ENCODE measurements at places on chromosomes 7 and 10.
A peak's percentile ranks its signal among the peaks of the same experiment; 100 is the strongest.

GRCh38 chr10:132700156-132701098, 85.5 kb downstream of the NKX6-2 start:
- no peak for DNase-seq

DNA sequence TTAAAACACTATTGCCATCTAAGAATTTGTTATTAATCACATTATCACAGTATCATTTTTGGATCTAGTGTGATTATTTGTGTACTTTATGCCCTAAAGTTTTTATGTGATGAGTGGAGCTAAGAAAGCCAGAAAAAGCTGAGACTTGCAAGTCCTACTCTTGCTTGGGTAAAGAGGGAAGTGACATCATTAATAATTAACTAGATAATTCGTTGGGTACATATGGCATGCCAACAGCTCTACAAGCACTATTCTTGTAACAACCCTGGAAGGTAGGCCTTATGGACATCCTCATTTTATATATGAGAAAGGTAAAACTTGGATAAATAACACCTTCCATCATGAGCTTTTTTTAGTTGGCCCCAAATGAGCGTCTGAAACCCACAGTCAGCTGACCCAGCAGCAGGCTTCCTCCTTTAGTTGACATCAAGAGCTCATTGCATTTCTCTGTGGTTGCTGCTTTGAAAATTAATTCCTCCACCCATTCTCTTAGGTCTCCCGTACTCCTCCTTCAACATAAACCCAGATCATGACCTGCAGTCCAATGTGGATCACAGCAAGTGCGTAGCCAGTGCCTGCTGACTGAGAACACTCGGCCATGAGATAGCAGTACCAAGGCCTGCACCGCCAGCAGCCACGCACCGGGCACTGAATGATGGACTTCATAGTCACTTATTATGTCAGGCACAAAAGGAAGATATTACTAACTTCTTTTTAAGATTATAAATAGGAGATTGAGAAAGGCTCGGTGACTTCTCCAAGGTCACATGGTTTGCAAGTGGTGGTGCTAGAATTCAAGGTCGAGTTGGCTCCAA, 292.0 kb upstream of the AOAH start:
- DNase-seq, result no peak

DNA sequence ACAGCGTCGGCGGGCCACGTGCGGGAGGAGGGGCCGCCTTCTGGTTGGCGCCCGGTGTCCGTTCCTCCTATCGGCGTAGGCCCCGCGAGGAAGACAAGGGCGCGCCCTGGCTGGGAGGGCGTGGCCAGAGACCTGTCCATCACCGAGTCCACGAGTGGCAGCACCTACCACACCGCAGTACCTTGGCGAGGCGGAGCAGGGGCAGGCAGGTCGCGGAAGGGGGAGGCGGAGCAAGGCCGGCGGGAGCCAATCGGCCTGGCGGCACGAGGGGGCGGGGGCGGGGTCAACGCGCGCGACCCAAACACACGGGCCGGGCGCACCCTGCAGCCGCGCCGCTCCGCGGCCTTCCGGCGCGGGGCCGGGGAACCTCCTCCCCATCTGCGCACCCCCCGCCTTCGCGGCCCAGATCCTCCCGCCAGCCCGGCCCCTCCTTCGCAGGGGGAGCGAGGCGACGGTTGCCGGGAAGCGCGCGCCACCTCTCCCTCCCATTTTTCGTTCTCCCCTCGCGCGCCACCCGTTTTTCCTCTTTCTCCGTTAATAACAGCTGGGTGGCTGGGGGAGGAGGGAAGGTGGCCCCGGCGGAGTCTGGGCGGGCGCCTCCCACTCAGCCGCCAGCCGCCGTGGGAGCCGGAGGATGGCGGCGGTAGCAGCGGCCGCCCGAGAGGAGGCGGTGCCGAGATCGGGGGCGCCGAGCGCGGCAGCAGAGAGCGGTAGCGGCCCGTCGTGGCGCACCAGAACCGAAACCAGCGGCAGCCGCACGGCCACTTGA, at the start of gene ZNRF2:
Gene ZNRF2 (plus strand): TSS at position 300 of the 769 bp plus-strand sequence. CDS start 761 bp downstream, outside the sequence.
- peak; percentile 97 for DNase-seq

GRCh38 chr10:124409696-124410095, 9.0 kb downstream of the OAT start:
- no peak for DNase-seq

- no peak for DNase-seq
Measured at GRCh38 chr7:71345117-71345884, 213.4 kb downstream of the GALNT17 start.

DNA sequence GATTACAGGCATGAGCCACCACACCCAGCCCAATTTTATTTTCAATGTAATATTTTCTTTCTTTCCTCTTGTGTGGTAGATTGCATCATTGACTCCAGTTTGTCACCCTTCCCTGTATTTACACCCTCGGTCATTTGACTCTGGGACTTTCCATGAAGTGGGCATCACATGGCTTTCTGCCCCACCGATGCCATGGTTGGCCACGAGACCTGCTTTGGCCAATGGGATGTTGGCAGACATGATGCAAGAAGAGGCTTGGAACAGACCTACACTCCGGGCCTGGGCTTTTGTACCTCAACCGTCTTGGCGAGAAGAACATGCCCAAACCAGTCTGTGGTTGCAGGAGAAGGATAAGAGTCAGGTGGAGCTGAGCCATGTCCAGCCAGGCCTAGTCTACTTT, 38.8 kb upstream of the CACUL1 start:
- DNase-seq, result no peak

DNA sequence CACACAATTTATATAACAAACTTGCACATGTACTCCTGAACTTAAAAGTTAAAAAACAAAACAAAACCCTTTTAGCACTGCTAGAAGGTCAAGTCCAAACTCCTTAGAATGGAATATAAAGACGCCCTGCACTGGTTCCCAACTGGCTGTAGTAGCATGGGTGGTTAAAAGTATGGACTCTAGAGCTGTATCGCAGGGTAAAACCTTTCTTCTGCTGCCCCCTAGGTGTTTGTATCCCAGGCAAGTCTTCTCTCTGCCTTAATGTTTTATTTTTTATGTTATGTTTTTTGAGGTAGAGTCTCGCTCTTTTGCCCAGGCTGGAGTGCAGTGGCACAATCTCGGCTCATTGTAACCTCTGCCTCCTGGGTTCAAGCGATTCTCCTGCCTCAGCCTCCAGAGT, 35.2 kb downstream of the LSMEM1 start:
- DNase-seq, result no peak

DNA sequence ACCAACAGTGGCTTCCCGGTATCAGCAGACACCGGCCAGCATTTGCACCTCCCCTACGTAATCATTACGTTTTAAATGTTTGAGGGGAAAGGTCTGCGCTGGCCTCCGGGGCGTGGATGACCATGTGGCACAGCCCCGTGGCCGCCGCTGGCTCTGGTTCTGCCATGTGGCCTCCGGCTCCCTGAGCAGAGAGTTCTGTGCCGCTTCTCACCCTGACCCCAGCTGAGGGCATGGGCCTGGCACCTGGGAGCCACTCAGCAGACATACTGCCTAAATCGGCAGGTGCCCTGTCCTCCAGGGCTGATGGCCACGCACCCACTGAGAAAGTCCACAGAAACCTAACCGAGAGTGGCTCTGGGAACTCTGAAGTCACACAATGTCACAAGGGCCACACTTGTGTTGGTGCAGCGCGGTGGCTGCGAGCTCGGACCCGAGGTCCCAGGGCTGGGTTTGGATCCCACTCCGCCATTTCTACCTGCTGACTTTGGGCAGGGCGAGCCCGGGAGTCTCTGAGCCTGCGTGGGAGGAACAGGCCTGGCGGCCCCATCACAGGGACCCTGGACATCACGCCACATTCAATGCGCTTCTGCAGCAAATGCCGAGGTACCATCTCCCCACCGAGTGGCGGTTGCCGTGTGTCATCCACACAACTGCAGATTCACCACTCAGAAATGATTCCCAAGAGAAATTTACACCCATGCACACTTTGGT, 25.3 kb downstream of the CFAP46 start:
- DNase-seq, result no peak

DNA sequence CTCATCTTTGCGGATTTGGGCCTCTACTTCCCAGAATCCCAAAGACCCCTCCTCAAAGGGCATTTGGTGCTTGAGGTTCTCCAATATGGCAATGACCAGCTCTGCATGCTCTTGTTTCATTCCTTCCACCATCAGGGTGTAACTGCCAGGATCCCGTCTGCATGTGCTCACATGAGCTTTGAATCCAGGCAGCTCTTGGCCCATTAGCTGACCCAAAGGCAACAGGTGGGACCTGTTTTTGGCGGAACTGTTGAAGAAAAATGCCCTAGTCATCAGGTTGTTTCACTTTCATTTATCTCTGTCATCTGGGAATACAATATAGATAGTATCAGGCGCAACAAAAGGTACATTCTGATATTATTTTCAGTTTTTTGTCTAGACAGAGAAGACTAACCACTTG, 159.1 kb upstream of the TCF7L2 start:
- DNase-seq, result no peak

DNA sequence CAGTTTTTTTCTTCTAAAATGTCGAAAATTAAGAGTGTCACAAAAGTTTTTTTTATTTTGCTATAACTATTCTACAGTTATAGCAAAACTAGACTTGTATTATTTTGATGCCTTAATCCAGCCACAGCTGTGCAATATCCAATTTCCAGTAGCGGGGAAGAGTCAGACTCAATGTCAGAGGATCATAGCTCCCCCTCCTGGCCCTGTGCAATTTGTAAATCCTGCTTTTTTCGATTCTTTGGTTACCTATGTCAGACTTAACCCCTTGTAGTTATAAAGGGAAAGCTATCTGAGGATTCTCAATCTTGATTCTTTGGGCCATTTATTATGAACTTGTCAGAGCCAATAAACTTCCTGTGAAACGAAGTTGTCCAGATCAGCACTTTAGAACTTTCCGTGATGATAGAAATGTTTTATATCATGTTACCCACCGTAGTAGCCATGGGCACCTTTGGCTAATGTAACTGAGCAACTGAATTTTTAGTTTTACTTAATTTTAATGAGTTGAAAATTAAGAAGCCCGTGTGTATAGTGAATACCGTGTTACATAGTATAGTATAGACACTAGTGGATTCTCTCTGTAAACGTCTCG, 87.7 kb upstream of the PRKCQ start:
- peak; percentile 22 for DNase-seq

- no peak for DNase-seq
Measured at GRCh38 chr10:113648478-113648877, 15.4 kb downstream of the NRAP start.

DNA sequence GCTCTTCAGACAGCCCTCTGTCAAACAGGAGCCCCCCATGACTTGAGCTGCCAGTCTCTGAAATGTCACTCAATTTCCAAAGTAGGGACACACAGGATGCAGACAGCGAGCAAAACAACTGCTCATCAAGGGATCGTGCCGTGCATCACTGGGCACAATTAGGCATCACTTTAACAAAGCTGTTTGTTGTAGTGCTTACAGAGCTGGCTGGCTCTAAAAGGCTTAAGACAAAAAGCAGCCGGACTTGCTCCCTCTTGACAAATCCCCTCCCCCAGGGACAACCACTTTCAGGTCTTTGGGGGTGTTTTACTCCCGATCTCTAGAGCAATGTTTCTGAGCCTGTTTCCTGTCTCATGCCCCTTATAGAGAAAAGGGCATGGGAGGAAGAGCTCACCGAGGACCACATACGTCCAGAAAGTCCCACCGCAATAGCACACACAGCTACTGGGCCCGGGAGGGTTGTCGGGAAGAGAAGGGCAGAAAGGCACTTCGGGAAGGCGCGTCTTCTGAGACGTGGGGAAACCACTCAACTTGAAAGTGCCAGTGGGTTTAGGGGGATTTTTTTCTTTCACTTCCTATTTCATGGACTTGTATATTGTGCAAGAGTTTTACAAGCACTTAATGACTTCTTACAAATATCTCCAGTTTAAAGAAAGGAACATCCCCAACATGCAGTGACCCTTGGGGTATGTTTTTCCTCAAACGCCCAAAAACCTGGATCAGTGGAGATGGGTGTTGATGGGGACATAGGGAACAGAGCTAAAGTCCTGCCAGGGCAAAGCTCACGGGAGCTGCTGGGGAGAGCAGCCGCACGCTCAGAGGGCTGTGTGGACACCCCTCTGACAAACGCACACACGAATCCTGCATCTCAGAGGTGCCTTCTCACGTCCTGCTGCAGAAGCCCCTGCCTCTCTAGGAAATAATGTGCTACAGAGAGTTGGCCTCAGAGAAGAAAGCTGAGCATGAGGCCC, 27.1 kb downstream of the LRRC20 start:
- no peak for DNase-seq

DNA sequence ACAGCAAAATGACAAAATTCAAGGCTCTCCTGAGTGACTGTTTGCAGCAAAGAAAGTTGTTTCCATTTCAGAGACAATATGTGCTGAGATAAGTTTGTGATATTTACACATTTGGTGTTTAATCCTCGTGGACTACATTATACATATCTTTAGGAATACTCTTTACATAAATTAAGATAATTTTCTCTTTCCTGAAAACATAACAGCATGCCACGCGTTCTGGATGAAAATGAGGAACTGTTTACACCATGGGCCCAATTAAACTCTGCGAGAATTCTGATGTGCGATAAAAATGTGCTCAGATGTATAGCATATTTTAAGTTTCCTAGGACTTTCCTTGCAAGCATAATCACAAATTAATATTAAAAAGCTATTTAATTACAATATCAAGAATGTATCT, 26.4 kb downstream of the PTPRE start:
- no peak for DNase-seq

DNA sequence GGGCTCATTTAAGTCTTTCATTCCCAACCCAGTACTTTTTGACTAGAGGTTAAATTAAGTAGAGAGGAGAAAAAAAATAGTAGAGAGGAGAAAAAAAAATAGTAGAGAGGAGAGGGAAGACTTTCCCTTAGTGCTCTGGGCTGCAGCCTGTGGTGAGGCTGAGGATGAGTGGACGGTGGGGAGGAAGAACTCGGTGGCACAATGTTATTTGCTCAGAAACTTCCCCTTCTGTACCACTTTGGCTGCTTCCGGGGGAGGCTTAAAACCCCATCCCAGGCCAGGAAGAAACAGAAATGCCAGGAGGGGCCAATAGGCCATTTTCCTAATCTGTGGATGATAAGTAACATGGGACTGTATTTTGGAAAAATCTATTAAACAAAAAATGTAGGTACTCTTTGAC, 14.6 kb upstream of the MLXIPL start:
- DNase-seq, result no peak

- DNase-seq, result peak; percentile 79
Measured at GRCh38 chr7:114819616-114820362, 102.1 kb upstream of the MDFIC start.

GRCh38 chr10:114819322-114819721, 2.3 kb upstream of the FHIP2A start:
- DNase-seq, result no peak

- no peak for DNase-seq
Measured at GRCh38 chr7:96308950-96309263, 13.0 kb downstream of the SLC25A13 start.

DNA sequence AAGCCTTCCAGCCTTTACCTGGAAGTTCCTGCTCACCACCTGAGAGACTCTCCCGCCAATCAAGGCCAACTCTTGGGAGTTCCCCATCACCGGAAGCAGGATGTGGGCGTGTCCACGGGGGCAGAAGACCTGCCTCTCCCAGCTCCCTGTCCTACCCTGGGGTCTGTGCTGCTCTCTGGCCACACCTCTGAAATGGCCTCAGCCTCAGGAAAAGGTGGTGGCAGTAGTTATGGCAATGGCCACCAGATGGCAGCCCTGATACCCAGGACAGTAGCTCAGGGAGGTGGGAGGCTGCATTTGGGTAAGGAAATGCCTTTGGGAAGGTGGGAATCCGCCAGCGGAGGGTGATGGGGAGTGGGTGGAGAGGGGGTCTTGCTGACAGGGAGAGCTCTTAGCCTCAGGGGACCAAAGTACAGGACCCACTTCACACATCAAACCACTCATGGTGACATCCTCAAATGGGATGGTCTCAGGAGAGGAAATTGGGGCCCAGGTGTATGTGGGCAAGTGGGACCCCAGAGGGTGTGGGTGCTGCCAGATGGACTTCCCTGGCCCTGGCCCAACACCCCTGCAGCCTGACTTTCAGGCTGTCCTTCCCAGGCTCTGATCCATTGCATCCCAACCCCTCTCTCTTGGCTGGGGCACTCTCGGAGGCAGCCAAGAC, 33.9 kb downstream of the KAZALD1 start:
- peak; percentile 88 for DNase-seq

Measured in GM03348 (cell line).